Ascending aorta (tissue), 2 donors: ENCODE measurements at places on chromosomes 12 and 14. TPM values are rescaled to one million over a fixed set of nuclear protein-coding genes. Genes with fewer than 3 reads are reported as not detected.
A peak's percentile ranks its signal among the peaks of the same experiment; 100 is the strongest.

DNA sequence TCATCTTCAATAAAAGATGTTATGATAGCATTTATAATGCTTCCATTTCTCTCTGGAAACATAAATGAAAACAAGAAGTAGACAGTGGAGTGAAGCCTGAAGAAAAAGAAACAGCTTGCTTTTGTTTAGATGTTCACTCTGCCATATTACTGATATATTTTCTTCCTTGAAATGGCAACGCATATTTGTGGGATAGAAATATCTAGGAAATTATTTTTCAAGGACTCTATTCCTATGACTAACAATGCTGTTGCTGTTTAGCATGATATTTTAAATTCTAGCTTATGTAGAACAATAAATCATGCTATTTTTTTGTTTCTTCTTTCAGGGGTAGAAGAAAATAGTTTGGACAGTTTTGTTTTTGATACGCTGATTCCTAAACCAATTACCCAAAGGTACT, 359.0 kb downstream of the NAV3 start:
- no peaks in the 10 kb centered on the region for H3K4me1 ChIP-seq
- H3K27me3 ChIP-seq = no peaks in the 10 kb centered on the region

DNA sequence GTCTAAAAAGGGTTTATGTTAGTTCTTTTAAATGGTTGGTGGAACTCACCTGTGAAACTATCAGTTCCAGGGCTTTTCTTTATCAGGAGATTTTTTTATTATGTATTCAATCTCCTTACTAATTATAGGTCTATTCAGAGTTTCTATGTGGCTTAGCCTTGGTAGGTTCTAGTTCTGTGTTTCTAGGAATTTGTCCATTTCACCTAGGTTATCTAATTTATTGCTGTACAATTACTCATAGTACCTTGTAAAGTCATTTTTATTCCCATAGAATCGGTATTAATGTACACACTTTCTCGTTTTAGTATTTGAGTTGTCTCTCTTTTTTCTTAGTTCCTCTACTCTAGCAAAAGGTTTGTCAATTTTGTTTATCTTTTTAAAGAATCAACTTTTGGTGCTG, 59.0 kb downstream of the BORCS5 start:
- no peaks in the 10 kb centered on the region for H3K27me3 ChIP-seq
- no peaks in the 10 kb centered on the region for H3K36me3 ChIP-seq
- H3K4me3 ChIP-seq = no peak overlapping the region
- no peaks in the 10 kb centered on the region for H3K4me1 ChIP-seq

DNA sequence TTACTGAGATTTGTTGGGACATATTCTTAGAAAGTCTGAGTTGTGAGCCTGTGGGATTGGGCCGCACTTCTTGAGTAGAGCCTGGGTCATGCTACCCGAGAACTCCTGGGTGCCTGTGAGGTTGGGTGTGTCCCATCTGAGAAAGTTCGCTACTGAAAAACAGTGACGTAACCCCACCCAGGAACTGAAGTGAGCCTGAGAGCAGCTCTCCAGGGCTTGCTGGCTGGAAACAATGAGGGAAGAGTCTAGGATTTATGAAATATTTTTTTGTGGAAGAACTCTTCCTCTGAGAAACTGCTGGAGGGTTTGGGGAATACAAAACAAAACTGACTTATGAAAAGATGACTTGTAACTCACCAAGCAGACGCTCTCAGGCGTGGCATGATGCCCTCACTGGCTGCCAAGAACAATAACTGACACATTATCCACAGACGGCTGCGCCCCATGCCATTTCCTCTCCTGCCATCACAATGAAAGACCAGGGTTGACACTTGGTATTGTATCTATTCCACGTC, 69.2 kb downstream of the RASSF3 start:
- H3K4me1 ChIP-seq = peaks cover 72% of the 10 kb centered on the region
- no peak overlapping the region for H3K4me3 ChIP-seq
- H3K27me3 ChIP-seq = no peaks in the 10 kb centered on the region
- H3K36me3 ChIP-seq = no peaks in the 10 kb centered on the region
- peak; percentile 94 for DNase-seq

DNA sequence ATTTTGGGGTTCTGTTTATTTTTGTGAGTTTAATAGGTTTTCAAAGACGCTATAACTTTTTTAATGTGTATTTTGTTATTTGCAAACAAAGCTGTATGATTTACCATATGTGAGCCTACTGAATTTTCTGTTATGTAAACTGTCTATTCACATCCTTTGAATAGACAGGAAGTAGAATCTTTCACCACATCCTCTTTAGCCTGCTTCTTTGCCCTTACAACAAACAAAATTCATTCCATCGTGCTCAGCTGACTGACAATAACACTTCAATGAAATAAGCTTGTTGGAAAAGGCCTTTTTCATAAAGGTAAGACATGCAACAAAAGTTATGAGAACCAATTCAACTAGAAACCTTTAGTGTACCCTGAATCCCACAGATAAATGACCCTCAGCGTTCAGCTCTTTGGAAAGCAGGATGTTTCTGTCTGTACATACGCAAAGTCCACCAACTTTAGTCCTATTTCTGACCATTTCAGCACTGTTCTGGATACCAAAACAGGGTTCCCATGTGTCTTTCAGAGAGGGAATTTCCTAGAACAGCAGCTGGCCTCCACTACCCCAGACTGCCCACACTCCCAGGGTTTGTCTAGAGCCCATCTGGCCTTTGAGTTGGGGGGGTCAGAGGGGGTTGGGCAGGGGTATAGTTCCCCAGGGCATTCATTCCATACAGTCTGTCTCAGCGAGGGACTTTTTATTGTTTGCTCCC, 71.3 kb downstream of the DUSP6 start:
- peak overlapping the region; percentile 43 for H3K27ac ChIP-seq
- H3K4me3 ChIP-seq = no peak overlapping the region
- no peak for DNase-seq
- no peaks in the 10 kb centered on the region for H3K36me3 ChIP-seq

DNA sequence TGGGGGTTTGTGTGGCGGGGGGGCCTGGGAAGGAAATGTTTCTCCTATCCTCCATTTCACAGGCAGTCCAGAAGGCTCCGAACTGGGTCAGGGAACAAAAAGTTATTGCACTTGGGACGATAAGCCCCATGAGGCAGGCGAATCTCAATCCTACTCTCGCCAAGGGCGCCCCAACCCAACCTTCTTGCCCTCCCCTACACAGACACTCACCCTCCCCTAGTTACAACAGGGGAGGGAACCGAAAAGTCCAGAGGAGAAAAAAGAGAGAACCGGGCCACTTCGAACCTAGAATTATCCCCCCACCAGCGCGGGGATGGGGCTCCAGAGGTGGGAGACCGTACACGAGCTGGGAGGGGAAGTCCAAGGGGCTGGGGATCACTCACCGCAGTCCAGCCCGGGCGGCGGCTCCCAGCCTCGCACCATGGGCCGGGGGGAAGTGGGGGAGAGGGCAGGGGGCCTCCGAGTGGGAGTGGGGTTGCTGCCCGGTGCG, 357 bp downstream of the HOMEZ start:
- peak overlapping the region; percentile 99 for H3K27ac ChIP-seq
- DNase-seq = no peak
- H3K36me3 ChIP-seq = no peaks in the 10 kb centered on the region
- no peaks in the 10 kb centered on the region for H3K27me3 ChIP-seq
- H3K4me1 ChIP-seq = no peaks in the 10 kb centered on the region

DNA sequence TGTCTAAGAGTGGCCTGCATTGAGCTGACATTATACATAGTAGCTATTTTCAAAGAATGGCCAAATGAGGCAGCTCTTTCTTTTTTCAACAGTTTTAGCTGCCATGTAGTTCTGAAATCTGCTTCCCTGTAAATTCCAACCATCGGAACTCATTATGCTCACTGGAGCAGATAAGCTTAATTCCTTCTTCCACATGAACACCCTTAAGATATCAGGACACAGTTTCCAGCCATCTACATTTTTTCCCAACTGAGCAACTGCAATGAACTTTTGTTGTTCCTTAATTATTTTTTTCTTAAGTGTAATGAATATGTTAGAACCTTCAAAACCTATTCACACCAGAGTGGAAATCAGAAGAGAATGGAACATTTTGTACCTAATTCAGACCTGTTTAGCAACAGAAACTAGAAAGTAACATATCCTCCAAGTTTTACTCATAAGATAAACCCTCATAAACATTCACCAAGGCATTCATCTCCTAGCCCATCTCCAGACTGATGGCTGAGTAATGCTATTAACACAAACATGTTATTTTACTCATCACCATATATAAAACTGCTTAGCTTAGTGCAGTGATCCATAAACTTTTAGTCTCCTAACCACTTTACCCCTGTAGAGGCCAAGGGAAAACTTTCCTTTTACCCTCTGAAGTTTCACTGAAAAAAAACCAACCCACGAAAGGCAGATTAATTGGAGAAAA, 296.1 kb upstream of the SYT1 start:
- H3K36me3 ChIP-seq = no peaks in the 10 kb centered on the region
- no peak overlapping the region for H3K4me3 ChIP-seq
- H3K27me3 ChIP-seq = no peaks in the 10 kb centered on the region

DNA sequence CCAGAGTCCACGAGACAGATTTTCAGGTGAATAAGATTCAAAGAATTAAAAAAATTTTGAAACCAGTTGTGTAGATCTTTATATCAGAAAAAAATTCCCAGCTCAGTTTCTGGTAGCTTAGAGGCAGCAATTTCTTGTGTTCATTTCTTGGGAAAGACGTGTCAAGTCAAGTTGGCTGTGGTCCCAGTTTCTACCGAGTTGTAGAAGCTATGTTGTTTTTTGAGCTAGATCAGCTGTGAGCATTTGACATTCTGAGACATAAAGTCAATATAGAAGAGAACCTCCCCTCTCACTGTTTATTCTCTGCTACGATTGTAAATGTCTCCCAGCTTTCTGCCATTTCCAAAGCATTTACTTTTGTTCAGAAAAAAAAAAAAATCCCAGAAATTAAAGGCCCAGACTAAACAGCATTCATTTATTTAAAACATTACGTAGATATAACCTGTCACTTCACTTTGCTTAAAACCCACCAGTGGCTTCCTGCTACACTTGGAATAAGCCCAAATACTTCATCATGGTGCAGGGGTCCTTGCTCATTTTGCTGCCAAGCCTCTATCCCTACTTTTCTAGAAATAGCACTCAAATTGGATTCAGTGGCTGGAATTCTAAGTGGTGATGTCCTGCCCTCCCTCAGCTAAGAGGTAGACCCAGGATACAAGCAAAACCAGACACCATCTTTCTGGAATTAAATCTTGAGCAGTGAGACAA, 20.6 kb upstream of the PYGL start:
- no peak overlapping the region for H3K4me3 ChIP-seq
- peaks cover 17% of the 10 kb centered on the region for H3K4me1 ChIP-seq
- no peak overlapping the region for H3K27ac ChIP-seq
- DNase-seq = peak; percentile 87

DNA sequence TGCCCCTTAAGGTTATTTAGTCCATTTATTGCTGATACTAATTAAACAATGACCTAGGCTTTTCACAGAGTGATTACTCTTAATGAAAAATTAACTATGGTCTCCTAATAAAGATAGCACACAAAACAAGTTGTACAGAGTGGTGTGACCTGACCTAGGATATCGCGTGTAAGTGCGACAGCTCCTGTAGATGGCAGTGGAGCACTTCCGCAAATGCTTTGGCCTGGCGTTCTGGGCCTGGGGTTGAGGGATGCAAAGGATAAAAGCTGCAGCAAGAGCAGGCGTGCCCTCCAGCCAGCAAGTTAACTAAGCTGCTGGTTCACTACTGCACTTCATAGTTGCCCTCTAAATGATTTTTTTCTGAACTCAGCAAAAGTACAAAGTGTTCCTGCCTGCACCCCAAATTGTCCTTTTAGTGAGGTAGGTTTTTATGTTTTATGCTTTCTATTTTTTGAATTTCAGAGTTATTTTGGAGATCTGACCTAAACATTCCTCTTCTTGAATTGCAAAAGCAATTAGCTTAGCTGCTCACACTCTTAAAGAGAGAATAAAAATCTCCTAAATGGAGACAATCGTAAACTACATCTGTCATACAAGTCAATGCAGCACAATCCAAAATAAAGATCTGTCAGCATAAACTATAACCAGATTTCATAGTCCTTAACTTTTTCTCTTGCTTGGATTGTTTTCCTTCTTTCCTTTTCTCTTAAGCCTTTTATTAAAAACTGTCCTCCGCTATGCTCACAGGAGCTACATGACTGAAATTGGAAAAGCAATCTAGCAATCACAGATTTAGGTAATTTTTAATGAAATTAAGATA, 379.6 kb downstream of the LRIG3 start:
- DNase-seq = no peak
- H3K36me3 ChIP-seq = no peaks in the 10 kb centered on the region
- H3K4me3 ChIP-seq = no peak overlapping the region
- H3K27me3 ChIP-seq = no peaks in the 10 kb centered on the region
- peaks cover 2% of the 10 kb centered on the region for H3K4me1 ChIP-seq
- H3K27ac ChIP-seq = no peak overlapping the region

- H3K4me1 ChIP-seq = no peaks in the 10 kb centered on the region
- no peak overlapping the region for H3K27ac ChIP-seq
- no peaks in the 10 kb centered on the region for H3K36me3 ChIP-seq
- no peak for DNase-seq
- H3K4me3 ChIP-seq = no peak overlapping the region
- no peaks in the 10 kb centered on the region for H3K27me3 ChIP-seq
Observed at GRCh38 chr14:92373336-92373735, 50.4 kb downstream of the SLC24A4 start.

DNA sequence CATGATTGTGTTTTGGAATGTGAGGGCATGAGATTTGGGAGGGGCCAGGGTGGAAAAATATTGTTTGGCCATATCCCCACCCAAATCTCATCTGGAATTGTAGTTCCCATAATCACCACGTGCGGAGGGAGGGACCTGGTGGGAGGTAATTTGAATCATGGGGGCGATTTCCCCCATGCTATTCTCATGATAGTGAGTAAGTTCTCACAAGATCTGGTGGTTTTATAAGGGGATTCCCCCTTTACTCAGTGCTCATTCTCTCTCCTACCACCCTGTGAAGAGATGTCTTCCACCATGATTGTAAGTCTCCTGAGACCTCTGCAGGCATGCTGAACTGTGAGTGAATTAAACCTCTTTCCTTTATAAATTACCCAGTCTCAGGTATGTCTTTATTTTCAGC, 15.7 kb downstream of the OR10P1 start:
- H3K4me3 ChIP-seq = no peak overlapping the region
- H3K27ac ChIP-seq = no peak overlapping the region
- DNase-seq = no peak
- H3K27me3 ChIP-seq = no peaks in the 10 kb centered on the region
- H3K4me1 ChIP-seq = no peaks in the 10 kb centered on the region
- no peaks in the 10 kb centered on the region for H3K36me3 ChIP-seq

DNA sequence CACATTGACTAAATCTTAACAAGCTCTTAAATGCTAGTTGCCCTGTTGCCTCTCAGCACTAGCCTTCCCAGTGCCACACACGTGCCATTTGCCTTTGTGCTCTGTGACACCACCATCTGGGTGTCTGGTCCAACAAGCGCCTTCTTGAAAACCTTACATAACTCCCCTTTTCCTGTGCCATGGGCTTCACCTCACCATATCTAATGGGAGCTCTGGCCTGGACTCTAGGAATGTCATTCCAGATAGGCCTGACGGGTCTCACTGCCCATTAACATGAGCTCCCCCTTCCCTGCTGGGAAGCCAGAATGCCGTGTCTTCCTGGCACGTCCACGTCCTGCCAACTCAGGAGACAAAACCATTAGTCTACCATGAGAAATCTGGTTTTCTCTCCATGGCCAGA, 24.4 kb downstream of the SSPN start:
- no peaks in the 10 kb centered on the region for H3K36me3 ChIP-seq
- H3K27me3 ChIP-seq = no peaks in the 10 kb centered on the region
- H3K4me3 ChIP-seq = no peak overlapping the region
- no peak overlapping the region for H3K27ac ChIP-seq
- no peak for DNase-seq
- no peaks in the 10 kb centered on the region for H3K4me1 ChIP-seq

GRCh38 chr12:80895240-80895639, 42.5 kb downstream of the LIN7A start:
- H3K4me1 ChIP-seq = no peaks in the 10 kb centered on the region
- H3K27me3 ChIP-seq = no peaks in the 10 kb centered on the region
- H3K4me3 ChIP-seq = no peak overlapping the region
- no peaks in the 10 kb centered on the region for H3K36me3 ChIP-seq

DLGAP5 gene
- total RNA-seq = not detected

DUSP6 gene
- 370 TPM for total RNA-seq

PPM1A gene
- 25.0 TPM for total RNA-seq

ASB2 gene
- total RNA-seq = 58.6 TPM
